Bronchial smooth muscle cell (primary cell): ENCODE measurements at places on chromosomes 2 and 18. TPM values are rescaled to one million over a fixed set of nuclear protein-coding genes. Genes with fewer than 3 reads are reported as not detected.

Gene MLPH
- total RNA-seq, result 2.8 and 5.4 TPM in 2 replicates

Gene GREB1
- total RNA-seq, result 0.47 and 0.60 TPM in 2 replicates

Gene MBD1
- total RNA-seq, result 54.4 and 62.3 TPM in 2 replicates

Gene PLB1
- total RNA-seq, result 2.5 and 3.9 TPM in 2 replicates

Gene KIF3C
- total RNA-seq, result 10.2 and 13.2 TPM in 2 replicates

Gene TRIM54
- total RNA-seq, result 0.09 TPM in 1 of 2 replicates, not detected in the other

Gene MERTK
- total RNA-seq, result 0.63 and 0.86 TPM in 2 replicates

Gene PROKR1
- not detected in 2 replicates for total RNA-seq

Gene LRATD1
- total RNA-seq, result under 0.01 TPM in 1 of 2 replicates, not detected in the other

Gene ARL4C
- total RNA-seq, result 17.4 and 36.7 TPM in 2 replicates

Gene CLEC4F
- total RNA-seq, result not detected in 2 replicates

Gene PARD3B
- total RNA-seq, result 6.6 and 17.0 TPM in 2 replicates

Gene GALR1
- total RNA-seq, result not detected in 2 replicates

Gene IL36A
- total RNA-seq, result not detected in 2 replicates

Gene PTCD3
- 61.9 and 167 TPM in 2 replicates for total RNA-seq

Gene KYNU
- 1.6 and 13.2 TPM in 2 replicates for total RNA-seq

Gene ZNF142
- total RNA-seq, result 3.4 and 4.6 TPM in 2 replicates

Gene CFAP65
- total RNA-seq, result under 0.01 TPM in 1 of 2 replicates, not detected in the other

Gene MEP1B
- total RNA-seq, result not detected in 2 replicates

Gene CD207
- 0.09 TPM in 1 of 2 replicates, not detected in the other for total RNA-seq

Gene TLX2
- 1.4 TPM in 2 replicates for total RNA-seq

Gene PLA2R1
- 13.6 and 18.1 TPM in 2 replicates for total RNA-seq

Gene ANKRD62
- total RNA-seq, result not detected in 2 replicates
